ENCODE measurements at places on chromosomes 12 and 14. TPM values are rescaled to one million over a fixed set of nuclear protein-coding genes. Genes with fewer than 3 reads are reported as not detected.

DNA sequence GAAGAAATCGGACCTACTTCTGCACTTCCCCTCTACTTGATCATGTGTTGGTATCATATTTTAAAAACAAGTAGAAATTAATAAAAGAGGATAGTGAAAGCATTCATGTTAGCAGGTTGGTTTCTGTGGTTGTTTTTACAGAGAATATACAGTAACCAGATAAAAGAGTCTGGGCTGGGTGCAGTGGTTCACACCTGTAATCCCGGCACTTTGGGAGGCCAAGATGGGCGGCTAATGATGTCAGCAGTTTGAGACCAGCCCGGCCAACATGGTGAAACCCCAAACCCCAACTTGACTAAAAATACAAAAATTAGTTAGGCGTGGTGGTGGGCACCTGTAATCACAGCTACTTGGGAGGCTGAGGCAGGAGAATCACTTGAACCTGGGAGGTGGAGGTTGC is 55.9 kb downstream of the LRP6 start:
- no peak for DNase-seq

GRCh38 chr14:45970621-45971020 is 681.0 kb downstream of the RPL10L start:
- DNase-seq: no peak

DNA sequence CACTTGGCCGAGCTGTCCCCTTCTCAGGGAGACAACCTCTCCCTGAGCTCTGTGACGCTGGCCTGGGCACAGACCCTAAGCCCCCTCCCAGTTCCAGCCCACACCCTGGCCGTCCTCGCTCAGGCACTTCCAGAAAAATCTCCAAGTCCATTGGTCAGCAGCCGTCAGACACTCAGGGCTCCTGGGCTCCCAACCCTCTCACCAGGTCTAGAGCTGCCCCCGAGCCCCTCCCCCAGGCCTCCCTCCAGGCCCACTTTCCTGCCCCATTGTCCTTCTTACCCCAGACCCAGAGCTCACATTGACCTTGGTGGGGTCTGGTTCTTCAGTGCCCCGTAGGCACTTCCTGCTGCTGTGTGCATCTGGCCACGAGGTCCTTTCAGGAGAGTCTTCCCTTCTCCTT is 249.3 kb upstream of the RTL1 start:
- DNase-seq: no peak

M6PR gene
- polyA plus RNA-seq: 114 TPM

C12orf54 gene
- not detected for polyA plus RNA-seq

DNA sequence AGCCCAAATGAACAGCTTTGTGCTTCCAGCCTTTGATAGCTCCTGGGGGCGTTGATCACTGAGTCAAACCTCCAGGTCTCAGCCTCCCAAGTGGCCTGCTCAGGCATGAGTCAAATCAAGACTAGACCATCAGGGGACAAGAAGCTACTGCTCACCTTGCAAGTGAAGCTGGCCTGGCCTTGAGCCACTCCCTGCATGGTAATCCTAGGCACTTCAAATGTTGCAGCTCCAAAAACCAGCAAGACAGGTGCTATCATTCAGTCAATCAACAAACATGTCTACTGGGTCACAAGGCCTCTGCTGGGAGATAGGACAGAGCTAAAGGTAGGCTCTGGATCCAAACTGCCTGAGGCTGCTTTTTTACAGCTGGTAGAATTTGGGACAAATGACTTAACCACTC is 33.1 kb upstream of the NOS1 start:
- no peak for DNase-seq

PPP1R12A gene
- 94.9 TPM for polyA plus RNA-seq

DNA sequence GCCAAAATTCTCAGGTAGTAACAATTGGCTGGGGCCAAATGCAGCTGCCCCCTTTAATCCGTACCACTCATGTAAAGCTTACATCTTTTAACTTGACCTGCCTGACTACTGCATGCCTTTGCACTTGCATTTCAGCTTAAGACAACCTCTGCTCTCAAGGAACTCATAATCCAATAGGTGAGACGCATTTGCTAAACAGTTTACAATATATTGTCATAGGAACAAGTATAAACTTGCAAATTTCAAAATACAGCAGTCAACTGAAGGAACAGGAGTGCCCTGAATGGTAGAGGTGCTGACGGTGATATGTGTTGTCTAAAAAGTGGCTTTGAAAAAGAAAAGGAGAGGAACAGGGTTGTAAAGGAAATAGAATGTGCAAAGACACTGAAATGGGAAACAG is 3.6 kb upstream of the BRMS1L start:
- no peak for DNase-seq

DNA sequence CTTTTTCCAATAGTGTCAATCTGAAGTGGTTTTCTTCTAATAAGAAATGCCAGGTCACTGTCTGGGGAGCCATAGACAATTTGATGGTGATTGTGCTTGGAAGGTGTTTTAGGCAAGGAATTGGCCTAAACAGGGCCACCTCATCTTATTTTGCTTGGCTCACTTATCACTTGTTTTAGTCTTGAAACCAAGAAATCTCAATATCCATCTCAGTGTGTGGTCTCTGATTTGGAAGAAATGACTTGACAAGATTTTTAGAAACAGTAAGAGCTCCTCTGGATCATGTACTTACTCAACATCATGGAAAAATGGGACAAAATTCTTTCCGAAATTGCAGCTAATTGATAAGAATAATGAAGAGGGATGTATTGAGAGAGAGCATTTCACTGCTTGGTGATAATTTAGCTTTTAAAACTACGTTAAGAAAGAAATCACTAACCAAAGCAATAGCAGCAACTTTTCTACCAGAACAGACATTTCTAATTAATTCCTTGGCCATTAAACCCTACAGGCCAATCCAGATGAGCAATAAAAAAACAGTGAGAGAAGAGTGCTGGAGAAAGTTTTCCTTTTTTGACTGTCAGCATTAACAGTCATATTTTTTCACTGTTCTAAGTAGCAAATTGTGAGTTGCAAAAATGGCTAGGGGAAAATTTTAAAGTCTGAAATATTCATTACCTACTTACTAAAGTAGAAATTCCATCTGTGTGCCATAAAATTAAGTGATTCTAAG is 157.3 kb downstream of the AEBP2 start:
- no peak for DNase-seq

WNT1 gene
- not detected for polyA plus RNA-seq

HSPA2 gene
- polyA plus RNA-seq: 16.5 TPM

CBX5 gene
- polyA plus RNA-seq: 71.1 TPM

All from fibroblast of lung (primary cell).